Kidney tubule cell (primary cell): ENCODE measurements at places on chromosomes 4 and X.

DNA sequence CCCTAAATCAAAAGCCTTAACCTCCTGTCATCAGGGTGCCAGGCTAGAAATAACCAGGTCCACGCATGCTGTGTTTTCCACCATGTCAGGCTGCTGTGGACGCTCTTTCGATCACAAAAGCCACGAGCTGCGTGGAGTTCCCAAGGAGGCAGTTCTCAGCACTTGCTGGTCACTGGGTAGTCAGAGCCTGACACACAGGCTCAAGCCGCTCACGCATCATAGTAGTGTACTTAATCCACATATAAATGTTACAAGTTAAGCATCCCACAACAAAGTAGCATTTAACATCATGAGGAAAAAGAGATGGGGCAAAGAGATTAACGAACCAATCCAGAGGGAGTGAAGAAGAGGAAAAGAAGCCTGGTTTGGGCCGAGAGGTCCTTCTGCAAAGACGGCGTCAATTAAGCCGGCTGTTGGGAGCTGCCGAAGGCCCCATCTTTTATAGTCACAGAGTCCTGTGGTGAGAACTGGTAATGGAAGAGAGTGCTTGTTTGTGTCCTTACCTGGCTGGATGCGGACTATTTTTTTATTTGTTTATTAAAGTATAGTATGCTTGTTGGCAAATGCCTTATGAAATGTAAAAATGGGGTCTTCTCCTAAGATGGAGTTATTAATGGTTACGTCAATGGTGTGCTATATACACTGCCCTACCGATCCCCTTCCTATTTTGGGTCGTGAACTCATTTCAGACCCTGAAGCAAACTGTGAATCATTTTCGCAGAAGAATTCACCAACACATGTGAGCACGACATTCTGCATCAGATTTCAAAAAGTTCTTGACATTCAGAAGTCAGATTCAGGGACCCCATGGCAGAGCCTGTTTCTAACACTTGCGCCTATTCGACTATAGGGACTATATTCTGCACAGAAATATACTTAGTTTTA is 675 bp downstream of the PRIMPOL start:
- DNase-seq, result peak; percentile 59

DNA sequence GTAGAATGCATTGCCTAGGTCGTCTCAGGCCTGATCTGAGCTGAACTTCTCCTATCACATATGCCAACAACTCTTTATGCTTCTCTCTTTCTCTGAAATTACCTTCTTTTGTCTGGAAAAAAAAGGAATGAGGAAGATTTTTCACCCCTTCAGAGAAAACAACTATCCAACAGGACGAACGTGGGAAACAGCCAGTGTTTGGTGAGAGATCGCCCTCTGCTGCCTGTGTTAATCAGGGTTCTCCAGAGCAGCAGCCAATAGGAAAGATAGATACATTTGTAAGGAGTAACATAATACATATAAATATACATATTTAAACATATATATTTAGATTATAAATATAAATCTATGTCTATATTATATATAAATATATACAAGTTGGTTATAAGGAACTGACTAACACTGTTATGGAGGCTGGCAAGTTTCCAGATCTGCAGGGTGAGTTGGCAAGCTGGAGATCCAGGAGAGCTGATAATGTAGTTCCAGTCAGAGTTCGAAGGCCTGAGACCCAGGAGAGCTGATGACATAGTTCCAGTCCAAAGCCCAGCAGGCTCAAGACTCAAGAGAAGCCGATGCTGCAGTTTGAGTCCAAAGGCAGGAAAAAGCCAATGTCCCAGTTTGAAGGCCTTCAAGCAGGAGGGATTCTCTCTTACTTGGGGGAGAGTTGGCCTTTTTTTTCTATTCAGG is 13.3 kb downstream of the CETN2 start:
- DNase-seq, result peak; percentile 35

DNA sequence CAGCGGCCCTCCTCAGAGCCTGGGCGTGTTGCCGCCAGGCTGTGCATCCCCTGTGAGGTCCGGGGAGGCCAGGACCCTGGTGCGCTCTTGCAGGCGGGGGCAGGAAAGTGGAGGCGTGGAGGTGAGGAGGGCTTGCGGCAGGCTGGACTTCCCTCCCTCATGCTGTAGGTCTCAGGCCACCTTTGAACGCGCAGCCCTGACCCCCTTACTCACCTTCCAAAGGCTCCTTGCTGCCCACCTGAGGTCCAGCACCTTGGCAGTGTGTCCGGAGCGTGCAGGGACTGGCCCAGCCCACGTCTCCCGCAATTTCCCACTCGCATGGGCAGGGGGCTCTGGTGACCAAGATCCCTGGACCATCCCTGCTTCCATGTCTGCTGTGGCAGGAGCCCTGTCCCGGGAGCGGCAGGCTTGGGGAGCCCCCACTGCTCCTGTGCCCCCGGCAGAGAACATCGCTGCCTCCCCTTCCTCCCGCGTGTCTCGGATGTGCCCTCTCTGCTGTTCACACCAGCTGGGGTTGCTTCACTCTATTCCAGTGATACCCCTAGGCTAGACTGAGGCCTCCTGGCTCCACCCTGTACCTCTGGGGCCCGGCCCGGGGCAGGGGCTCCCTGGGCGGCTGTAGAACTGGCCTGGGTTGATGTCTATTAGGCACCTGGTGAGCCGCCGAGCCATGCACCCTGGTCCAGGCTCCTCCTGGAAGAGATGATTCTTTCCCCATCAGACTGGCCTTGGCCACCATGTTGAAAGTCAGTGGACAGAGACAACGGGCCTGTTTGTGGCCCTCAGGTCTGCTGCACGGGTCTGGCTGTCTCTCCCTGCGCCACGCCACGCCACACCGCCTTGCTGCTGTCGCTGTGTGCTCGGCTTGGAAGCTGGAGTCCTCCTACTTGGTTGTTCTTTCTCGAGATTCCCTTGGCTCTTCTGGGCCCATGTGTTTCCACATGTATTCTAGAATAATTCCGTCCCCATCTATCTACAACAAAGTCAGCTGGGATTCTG is 95.4 kb upstream of the ADRA2C start:
- no peak for DNase-seq

DNA sequence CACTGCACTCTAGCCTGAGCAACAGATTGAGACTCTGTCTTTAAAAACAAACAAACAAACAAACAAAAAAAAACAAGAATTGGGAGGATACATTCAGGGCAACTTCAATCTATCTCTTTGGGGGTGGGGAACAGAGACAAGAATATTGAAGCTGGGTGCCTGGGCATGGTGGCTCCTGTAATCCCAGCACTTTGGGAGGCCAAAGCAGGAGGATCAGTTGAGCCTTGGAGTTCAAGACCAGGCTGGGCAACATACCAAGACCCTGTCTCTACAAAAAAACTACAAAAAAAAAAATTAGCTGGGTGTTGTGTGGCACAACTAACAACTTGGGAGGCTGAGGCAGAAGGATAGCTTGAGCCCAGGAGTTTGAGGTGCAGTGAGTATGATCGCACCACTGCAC is 1.2 kb downstream of the LETM1 start:
- DNase-seq, result no peak

- no peak for DNase-seq
Observed at GRCh38 chr4:157700898-157701694, 471.7 kb downstream of the GASK1B start.

DNA sequence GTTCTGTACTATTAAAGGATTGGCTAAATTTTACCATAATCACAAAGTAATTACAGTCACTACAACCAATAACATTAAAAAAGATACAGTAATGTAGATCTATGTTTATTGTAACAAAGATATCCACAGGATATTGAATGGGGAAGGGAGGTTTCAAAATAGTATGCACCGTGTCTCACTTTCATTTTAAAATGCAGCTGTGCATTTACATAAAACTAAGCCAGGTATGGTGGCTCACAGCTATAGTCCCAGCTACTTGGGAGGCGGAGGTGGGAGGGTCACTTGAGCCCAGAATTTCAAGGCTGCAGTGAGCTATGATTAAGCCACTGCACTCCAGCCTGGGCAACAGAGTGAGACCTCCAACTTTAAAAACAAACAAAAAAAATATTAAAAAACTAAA is 8.5 kb downstream of the SRP72 start:
- DNase-seq, result no peak

DNA sequence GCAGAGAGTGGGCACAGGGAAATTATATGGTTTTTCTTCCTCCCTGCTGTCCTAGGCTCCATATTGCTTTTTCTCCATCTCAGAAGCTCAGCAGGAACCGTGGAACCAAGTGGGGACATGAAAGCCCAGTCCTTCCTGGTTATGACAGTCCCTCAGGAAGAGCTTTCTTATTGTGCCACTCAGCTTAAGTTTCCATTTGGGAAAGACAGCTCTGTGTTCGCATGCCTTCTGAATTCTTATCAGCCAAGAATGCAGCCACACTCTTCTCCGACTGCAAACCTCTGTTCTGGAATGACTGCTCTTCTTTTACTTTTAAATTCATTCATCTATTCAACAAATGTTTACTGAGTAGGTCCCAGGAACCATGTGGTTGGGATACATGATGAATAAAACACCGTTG is 58.0 kb upstream of the PPARGC1A start:
- no peak for DNase-seq

DNA sequence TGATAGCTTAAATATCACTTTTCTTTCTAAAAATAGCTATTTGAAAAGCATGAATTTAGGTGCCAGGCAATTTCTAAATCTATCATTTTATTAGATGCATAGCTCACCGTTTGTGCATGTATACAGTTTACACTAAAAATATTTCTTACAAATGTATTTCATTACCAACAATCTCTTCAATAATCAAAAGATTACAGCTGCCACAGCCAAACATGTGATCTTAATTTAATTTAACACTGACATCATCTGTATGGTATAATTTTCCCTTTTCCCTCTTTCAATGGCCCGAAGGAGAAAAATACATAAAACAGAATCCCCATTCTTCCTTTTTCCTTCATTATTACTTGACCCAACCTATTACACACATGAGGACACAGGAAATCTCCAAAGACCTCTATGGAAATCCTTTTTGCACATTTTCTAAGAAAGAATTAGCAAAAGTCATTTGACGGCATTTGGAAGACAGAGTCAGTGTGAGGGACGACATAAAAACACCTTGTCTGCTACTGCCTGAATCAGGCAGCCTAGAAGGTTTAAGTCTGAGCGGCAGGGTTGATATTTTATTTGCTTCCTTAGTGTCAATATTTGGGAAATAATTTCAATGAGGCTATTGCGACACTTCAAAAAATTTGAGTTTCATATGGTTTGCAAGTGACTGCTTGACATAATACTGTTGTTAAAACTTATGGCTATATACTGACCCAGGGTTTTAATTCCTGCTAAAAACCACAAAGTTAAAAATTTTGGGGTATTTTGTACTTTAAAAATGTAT is 111.2 kb downstream of the TTC29 start:
- DNase-seq, result no peak

DNA sequence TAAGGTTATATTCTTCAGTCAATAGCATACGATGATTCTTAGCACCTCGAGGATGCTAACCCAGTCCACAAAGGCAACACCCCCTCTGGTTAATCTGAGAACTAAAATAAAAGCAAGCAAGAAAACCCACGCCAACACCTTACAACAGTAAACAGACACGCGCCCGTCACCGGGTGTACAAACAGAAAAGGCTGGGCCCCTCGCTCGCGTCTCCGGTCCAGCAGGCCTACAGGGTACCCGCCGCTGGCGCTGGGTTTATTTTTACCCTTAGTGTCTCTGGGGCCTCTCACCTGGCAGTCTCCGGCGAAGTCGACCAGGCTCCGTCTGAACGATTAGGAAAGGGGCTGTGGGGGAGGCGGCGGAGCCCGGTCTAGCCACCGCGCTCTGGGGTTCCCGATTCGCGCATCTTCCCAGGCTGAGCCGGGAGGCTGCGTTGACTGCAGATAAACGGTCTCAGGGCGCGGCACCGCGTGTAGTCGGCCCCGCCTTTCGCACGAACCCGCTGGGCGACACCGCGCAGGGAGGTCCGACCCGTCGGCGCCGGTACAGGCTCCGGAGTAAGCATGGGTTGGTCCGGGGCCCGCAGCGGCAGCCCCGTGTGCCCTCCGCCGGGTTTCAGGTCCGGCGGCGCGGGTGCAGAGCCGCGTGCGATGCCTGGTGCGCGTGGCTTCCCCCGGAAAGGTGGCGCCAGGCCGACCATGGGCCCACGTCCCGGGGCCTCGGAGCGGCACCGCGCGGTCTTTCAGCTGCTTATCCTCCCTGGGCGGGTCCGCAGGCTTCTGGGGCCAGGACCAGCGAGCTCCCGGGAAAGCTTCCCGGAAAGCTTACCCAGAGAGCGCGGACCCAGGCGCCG is 441 bp downstream of the SLC9B2 start:
- DNase-seq, result peak; percentile 71

DNA sequence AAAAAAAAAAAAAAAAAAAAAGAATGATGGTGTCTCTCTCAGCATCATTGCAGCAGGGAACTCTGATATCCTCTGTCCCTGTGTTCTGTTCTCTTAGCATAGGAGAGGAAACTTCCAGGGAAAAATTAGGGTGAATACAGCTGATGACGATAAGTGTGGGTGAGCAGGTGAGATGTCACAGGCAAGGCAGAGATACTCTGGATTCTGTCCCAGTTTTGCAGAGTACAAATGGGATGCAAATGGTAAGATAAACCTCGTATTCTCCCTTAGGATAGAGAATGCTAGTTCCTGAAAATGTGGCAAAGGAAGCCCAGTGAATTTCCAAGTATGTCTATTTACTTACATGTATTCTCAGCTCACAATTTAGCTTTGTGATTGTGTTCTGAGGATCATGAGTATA is 671.6 kb upstream of the BOD1L1 start:
- DNase-seq, result no peak

DNA sequence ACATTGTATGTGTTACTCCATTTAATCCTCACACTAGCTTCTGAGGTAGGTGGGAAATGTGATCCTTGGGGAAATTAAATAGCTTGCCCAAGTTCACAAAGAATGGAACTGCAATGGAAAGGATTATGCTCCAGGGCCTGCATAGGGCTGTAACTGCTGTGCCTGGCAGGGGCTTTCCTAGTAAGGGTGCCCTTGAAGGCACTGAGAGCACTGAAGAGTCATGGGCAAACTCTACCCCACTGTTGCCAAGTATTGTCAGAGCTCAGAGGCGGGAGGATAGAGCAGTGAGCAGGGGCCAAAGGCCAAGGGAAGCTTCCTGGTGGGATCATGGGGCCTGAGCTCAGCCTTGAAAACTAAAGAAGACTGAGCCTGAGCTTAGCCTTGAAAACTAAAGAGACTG is 133.0 kb upstream of the NALF2 start:
- DNase-seq, result no peak

DNA sequence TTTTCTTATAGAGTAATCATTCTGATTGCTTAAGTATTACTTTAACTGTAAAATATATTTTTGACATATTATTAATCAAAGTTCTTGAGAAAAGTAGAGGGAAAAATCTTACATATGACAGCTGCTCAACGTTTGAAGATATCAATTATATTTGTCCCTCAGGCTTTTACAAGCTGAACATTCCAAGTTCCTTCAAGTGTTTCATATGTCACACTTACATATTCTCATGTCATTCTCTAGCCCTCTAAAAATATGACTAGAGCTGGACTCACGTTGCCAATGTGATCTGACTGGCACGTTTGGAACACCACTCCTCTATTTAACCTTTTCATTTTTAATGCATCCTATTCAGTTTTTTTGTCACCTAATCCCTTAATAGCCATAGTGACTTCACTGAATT is 492.9 kb downstream of the PCDH18 start:
- no peak for DNase-seq

GRCh38 chr4:76947369-76947768 is 2.2 kb upstream of the SEPTIN11 start:
- no peak for DNase-seq
